T-helper 2 cell treated with Interferon-gamma antibody and Interleukin-4, amounts not matched to agents 5 μg/mL and 100 μg/mL, for 36 hours (primary cell): ENCODE measurements at places on chromosomes 6 and 20.

GRCh38 chr20:13231031-13231752 is 10.1 kb downstream of the ISM1 start:
- H3K36me3 ChIP-seq: peaks cover 11% of the 10 kb centered on the region
- peak overlapping the region; percentile 65 for H3K4me3 ChIP-seq
- peaks cover 38% of the 10 kb centered on the region for H3K4me1 ChIP-seq
- DNase-seq: peak; percentile 60
- H3K27me3 ChIP-seq: peaks cover 3% of the 10 kb centered on the region

GRCh38 chr6:102986086-102986485 is 1592.6 kb downstream of the GRIK2 start:
- no peaks in the 10 kb centered on the region for H3K4me1 ChIP-seq
- H3K27me3 ChIP-seq: no peaks in the 10 kb centered on the region
- no peaks in the 10 kb centered on the region for H3K36me3 ChIP-seq
- DNase-seq: no peak
- no peak overlapping the region for H3K27ac ChIP-seq

DNA sequence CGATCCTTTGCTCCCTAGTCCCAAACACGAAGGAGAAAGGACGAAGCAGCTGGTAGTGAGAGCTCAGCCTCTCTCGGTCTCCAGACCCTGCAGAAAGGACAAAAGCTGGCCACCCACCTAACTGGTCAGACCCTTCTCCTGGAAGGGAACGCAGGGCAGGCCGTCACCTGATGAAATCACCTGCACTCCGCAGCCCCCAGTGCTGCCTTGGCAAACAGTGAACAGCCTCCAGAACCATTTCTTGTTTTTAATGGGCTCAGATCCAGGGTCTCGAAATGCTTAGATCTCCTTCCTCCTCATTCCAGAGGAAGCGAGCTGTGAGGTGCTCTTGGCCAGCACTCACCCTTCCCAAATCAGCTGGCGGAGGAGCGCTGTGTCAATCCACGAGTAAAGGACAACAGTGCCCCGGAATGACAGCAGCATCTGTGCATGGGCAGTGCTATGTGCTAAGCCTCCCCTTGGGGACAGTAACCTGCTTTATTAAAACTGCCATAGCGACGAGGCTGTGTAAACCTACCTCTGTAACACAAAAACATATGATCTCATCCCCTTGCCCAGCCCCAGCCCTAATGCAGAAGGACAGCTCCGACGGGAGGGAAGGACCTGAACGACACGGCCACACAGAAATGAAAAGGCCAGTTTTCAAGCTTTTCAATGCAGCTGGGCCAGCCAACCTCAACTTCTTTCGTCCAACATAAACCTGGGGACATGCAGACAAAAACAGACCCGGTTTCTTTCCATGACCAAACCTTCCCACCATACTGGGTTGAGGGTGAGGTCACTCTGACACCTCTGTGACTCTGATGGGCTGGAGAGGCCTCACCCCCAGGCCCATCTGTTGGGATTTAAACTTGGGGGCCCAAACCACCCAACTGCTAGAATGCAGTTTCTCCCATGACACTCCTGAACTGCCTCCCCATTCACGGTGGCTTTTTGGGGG is 43.3 kb downstream of the SULF2 start:
- H3K36me3 ChIP-seq: no peaks in the 10 kb centered on the region
- peaks cover 2% of the 10 kb centered on the region for H3K27me3 ChIP-seq
- no peak overlapping the region for H3K4me3 ChIP-seq
- H3K4me1 ChIP-seq: no peaks in the 10 kb centered on the region

- H3K27ac ChIP-seq: peak overlapping the region; percentile 98
- no peaks in the 10 kb centered on the region for H3K27me3 ChIP-seq
- no peak for DNase-seq
- H3K4me3 ChIP-seq: peak overlapping the region; percentile 94
These were observed 1.5 kb downstream of the PPIL1 start for GRCh38 chr6:36873115-36873514.

DNA sequence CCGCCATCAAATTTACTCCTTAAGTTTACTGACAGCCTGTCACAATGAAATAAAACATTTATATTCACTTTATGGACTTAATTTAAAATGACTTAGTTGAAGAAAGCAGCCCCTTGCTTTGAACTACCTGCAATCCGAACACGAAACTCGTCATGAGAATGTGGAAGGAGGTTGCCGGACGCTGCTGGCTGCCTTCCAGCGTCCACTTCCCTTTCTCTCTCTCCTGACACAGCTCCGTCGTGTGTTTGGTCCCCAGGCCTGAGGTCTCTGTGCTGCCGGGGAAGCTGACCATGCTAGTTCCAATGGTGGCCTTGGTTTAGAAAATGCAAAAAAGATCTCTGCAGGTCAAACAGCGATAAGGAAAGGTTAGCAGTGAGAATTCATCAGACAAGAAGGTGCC is 519.7 kb downstream of the CDH26 start:
- no peak for DNase-seq
- H3K27ac ChIP-seq: no peak overlapping the region
- no peaks in the 10 kb centered on the region for H3K36me3 ChIP-seq
- no peaks in the 10 kb centered on the region for H3K27me3 ChIP-seq
- H3K4me3 ChIP-seq: no peak overlapping the region
- H3K4me1 ChIP-seq: no peaks in the 10 kb centered on the region

GRCh38 chr6:167806061-167806700 is 20.5 kb upstream of the AFDN start:
- H3K36me3 ChIP-seq: no peaks in the 10 kb centered on the region
- H3K27me3 ChIP-seq: peaks cover 19% of the 10 kb centered on the region
- no peak overlapping the region for H3K4me3 ChIP-seq
- H3K4me1 ChIP-seq: no peaks in the 10 kb centered on the region
- no peak for DNase-seq

DNA sequence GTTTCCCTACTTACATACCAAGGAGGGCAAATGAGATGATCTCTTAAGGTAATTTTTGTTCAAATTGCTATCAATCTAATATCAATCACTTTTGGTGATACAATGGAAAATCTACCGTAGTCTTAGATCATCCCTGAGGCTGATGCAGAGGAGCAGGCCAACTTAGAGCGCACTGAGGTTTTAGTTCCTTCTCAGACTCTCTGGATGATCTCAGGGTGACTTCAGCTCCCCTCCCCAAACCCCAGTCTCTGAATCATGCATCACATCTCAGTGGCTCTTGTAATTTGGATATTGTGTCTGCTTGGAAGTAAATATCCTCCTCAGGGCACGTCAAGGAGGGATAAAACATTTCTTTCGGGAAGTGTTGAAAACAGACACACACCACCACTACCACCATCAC is 5.9 kb downstream of the TUBB2B start:
- peaks cover 45% of the 10 kb centered on the region for H3K27me3 ChIP-seq
- no peak for DNase-seq
- H3K4me1 ChIP-seq: peaks cover 6% of the 10 kb centered on the region

GRCh38 chr6:12893036-12893435 is 176.5 kb downstream of the PHACTR1 start:
- H3K27me3 ChIP-seq: peaks cover 2% of the 10 kb centered on the region
- no peaks in the 10 kb centered on the region for H3K4me1 ChIP-seq
- no peaks in the 10 kb centered on the region for H3K36me3 ChIP-seq
- no peak for DNase-seq
